ENCODE measurements at places on chromosomes 2 and 18.
A peak's percentile ranks its signal among the peaks of the same experiment; 100 is the strongest.

- DNase-seq = no peak
Measured at GRCh38 chr2:240125742-240126141, 10.4 kb downstream of the COPS9 start.

- DNase-seq = no peak
Measured at GRCh38 chr2:231016566-231017230, 20.6 kb upstream of the C2orf72 start.

GRCh38 chr2:10800163-10800562, 12.4 kb downstream of the PDIA6 start:
- DNase-seq = no peak

GRCh38 chr18:31700990-31701389, 16.6 kb upstream of the B4GALT6 start:
- no peak for DNase-seq

GRCh38 chr2:6381326-6381725, 484.4 kb downstream of the CMPK2 start:
- DNase-seq = no peak

- no peak for DNase-seq
Measured at GRCh38 chr18:5894611-5895298, 567 bp downstream of the TMEM200C start.

GRCh38 chr2:156476021-156476849, 40.1 kb downstream of the GPD2 start:
- no peak for DNase-seq

DNA sequence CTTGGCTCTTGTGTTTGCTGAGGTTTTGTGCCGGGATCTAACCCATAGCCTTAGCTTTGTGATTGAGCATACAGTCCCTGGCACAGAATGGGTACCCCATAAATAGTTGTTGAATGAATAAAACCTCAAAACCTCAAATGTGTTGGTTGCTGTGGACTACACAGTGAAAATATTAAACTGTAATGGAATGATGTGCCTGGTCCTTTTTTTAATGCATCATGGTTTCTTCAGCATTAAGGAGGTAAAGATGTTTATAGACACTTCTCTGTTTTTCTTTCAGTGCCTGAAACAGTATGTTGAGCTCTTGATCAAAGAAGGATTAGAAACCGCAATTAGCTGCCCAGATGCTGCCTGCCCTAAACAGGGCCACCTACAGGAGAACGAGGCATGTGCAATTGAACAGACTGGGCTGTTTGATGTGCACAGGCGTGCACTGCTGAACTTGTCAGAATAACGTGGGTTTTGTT, 97.0 kb downstream of the RNF144A start:
- DNase-seq = no peak

DNA sequence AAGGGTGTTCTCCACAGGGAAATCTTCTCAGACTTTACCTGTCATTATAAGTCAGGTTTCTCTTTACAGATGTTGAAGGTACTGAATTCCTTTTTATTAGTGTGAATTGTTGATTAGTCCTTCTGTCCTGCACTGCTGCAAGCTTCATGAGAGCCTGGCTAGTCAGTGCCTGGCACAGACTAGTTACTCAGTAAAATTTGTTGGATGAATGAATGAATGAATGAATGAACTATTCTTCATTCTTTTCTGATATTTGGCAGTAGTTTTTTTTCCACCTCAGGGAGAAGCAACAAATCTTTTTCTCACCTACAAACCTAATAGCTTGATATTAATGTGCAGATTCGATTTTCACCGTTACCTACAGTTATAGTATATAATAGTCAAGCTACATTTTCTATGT, 64.3 kb downstream of the ACVR2A start:
- no peak for DNase-seq

- DNase-seq = no peak
Measured at GRCh38 chr2:233487748-233488345, 78.7 kb downstream of the USP40 start.

- no peak for DNase-seq
Measured at GRCh38 chr2:136990316-136990715, 225.0 kb downstream of the THSD7B start.

DNA sequence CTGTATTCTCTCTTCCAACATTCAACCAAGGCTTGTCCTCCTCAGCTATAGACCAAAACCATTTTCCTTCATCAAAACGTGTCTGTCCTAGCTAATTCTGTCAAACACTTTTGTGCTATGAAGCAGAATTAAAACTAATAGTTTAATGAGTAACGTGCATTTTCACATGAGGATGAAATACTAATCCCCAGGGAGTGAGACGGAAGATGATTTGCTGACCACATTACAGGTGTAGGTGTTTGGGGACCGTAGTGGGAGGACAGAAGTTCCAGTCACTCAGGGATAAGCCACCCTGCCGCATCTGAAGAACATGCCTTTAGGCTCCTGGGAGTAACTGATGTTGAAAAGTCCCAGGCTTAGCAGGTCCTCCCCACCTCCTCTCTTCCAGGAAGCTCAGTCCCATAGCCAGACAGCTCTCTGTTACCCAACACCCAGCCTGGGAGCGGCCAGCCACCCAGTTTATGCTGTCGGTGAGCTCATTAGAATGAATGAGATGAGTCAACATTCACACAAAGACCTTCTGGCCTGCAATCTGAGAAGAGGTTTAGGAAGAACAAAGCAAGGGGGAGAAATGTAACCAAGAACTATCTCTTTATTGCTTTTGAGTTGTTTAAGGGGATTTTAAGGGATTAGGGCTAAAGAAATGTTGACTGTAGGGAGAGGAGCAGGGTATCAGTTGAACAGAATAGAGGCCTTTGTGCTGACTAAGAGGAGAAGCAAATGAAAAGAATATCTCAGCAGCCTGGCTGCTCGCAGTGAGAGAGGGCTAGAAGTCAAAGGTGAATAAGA, 122.5 kb downstream of the FOXI3 start:
- DNase-seq = no peak

DNA sequence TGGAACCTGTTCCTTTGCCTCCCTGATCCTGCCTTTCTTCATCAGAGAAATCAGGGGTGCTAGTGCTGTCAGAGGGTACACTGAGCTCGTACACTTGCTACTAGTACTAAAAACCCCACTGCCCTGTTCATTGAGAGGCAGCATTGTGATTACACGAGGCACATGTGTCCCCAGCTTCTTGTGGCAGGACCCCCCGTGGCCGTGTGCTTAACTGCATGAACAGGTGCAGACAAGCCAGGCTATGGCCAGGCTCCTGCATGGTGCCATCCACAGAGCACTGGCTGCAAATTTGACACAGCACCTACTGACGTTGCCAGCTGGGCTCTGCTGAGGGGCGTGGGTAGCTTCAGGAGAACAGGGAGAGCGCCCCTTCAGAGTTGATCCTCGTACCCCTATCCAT, 248.4 kb downstream of the GLI2 start:
- no peak for DNase-seq

GRCh38 chr2:207139552-207139951, 26.2 kb downstream of the KLF7 start:
- no peak for DNase-seq

- no peak for DNase-seq
Measured at GRCh38 chr2:150617351-150617978, 130.0 kb upstream of the RND3 start.

- DNase-seq = no peak
Measured at GRCh38 chr18:40006634-40007033, 1948.4 kb upstream of the PIK3C3 start.

- DNase-seq = no peak
Measured at GRCh38 chr2:107068069-107068916, 182.3 kb upstream of the ST6GAL2 start.

- no peak for DNase-seq
Measured at GRCh38 chr18:48992791-48993555, 42.2 kb upstream of the SMAD7 start.

DNA sequence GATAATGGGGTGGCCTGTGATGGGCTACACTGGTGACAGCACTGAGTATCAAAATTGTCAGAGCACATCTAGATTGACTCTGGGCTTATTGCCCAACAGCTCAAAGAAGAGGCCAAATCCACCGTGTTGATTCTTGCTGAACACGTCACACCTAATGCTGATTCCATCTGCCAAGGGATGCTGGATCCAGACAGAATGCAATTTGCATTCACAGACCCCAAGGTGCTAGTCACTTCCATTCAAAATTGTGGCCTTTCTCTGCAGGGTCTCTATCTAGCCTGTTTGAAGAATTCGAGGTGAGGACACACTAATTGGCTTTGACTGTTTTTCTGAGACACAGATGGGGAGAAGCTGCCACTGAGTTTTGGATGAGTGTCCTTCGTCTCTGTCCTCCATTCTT, 13.5 kb upstream of the GPR39 start:
- DNase-seq = no peak

DNA sequence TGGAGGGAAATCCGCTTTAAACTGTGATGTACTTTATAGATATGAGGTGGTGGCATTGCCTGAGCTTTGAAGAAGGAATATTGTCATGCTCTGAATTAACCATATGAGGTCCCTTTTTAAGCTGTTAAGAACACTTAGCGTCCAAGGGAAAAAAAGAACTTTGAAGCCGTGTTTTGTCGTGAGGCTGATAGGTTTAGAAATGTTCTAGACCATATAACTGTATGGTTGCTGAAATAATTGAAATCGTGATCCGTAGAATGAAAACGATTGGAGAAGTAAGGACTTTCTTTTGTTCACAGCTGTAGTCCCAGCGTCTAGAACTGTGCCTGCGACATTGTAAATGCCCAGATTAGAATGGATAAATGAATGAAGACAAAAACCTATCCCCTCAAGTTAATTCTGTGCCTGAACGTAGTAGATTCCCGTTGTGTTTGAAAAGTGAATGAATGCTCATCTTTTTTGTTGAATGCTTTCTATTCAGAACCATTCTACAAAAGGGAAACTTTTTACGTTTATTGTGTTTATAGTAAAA, 1.5 kb downstream of the SMCHD1 start:
- DNase-seq = no peak

GRCh38 chr2:181677912-181678586, 2.3 kb downstream of the NEUROD1 start:
- peak; percentile 22 for DNase-seq

DNA sequence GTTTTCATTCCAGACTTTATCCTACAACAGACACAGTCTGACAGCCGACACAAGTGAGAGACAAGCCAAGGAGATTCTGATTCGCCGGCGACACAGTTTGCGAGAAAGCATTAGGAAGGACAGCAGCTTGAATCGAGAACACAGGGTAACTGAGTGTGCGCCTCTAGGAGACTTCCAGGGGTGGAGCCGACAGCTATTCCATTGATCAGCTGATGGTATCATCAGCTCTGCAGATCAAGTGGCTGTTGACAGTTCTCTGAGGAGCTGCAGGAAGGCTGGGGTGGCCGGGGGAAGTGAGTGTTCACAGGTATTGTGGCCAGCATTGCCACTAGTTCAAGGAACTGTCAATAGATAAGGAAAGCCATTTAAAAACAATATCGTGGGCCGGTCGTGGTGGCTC, 57.3 kb upstream of the TMEM182 start:
- DNase-seq = no peak

DNA sequence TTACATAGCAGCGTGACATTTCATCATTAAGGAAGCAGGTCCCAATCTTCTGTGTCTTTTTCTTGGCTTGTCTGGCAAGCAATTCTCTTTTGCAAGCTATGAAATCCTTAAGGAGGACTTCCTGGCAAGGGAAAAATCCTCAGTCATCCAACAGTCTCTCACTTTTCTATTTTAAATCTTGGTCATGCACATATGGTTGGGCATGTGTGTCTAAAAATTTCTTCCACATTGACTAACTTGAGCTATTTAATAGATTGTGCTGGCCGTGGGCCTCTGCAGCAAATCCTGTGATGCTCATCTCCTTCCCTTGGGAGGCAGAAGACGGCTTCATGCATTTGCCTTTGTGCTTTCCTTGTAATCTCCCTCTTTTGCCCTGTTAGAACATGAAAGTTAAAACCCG, 634.3 kb upstream of the FANCL start:
- no peak for DNase-seq

- DNase-seq = no peak
Measured at GRCh38 chr18:69580107-69580506, 179.4 kb downstream of the DOK6 start.

Data from stimulated activated CD4-positive, alpha-beta T cell treated with anti-CD3 and anti-CD28 coated beads, TNF-alpha, amount 100 ng/mL, for 1 hour (primary cell).